ENCODE measurements at places on chromosomes 6 and 20.

- DNase-seq, result no peak
Measured at GRCh38 chr6:101089640-101090039, 208.5 kb upstream of the ASCC3 start.

DNA sequence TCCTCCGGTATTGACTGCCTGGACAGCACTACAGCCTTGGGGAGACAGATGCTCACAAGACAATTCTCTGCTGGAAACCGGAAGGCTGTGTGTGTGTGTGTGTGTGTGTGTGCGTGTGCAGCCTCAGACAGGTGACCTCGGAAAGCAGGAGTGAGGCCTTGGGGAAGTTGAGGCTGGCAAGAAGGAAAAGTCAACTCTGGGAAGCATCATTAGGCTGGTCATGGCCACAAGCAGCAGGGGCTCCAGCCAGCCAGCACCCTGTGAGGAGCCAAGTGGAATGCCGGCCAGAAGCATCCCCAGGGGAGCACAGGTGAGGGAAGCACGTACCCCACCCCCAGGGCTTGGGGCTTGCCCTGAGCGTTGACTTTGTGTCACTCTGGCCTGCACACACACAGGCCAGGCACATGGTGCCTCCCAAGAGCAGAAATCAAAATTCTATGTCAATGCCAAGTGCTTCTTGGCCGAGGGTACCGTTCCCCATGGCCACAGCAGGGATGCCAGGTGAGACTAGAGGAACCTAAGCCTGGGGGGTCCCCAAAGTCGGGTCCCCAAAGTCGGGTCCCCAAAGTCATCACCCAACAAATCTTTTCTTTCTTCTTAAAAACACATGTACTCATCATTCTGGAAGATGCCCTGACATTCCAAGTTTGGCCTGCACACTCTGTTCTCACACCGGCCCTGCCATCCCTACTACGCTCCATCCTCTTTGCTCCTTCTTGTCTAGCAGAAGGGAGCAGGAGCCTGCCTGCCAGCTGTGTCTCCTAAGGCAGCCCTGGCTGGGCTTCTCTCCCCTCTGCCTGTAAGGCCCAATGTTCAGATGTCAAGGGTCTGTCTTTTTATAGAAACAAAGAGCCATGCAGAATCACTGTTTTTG, 26.7 kb downstream of the FOXA2 start:
- DNase-seq, result no peak

GRCh38 chr6:166419717-166420116, 37.0 kb upstream of the MPC1 start:
- DNase-seq, result no peak

DNA sequence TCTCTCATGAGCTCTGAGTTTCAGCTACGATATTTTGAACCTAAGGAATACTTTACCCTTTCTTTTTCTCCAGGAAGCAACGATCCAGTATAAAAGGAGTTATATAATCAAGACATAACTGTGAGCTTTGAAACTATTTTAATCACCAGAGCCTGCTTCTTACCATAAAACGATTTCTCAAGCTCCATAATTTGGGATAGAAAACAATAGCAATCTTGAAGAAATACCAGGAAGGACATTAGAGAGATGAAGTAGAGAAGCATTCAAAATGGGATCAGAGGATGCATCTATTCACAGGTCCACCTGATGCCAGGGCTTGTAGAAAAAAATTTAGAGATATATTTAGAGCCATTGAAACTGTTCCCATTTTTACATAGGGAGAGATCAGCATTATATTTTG, 135.9 kb downstream of the FUT9 start:
- DNase-seq, result no peak

GRCh38 chr6:52361414-52361944, 472 bp upstream of the PAQR8 start:
- no peak for DNase-seq

GRCh38 chr20:52899041-52899608, 73.0 kb upstream of the TSHZ2 start:
- no peak for DNase-seq

- DNase-seq, result peak; percentile 95
Measured at GRCh38 chr6:110958329-110959192, at the start of gene GTF3C6. TSS of gene GTF3C6 (plus strand) at chr6:110958706. CDS start at chr6:110958770, 64 bp downstream.

DNA sequence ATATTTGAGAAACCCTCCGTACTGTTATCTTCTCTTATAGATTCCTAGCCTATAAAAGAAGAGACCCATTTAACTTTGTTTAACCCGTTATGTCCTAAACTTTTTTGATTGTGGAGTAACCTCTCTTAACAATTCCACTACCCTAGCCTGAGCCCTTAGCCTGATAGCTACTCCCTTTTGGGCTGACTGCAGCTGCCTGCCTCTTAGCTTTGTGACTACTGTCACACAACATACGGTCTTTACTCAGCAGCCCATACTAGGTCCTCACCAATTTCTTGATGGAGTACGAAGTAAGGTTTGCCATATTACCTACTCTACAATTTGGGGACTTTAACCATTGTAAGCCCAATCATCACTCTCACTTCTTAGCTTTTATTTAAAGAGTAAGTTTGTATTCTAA, 72.7 kb downstream of the QRSL1 start:
- DNase-seq, result no peak

DNA sequence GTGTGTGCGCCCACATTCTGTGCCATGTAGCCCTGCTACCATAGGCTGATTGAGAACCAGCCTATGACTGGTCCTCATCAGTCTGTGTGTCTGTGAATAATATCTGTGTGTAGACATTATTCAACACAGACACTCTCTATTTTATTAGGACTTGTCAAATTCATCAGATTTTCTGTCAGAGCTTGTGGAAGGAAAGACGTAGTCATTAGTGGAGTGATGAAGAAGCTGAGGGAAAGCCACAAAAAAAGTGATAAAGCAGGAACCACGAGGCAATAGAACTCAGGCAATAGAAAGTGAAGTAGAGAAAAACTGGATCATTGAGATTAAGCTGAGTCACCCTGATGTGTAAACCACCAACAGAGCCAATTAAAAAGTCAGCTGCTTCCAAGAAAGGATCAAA, 122.2 kb upstream of the MARCKS start:
- no peak for DNase-seq

GRCh38 chr20:43839793-43840199, 74.9 kb upstream of the TOX2 start:
- DNase-seq, result no peak

- DNase-seq, result no peak
Measured at GRCh38 chr20:59455402-59456341, 148.7 kb upstream of the PHACTR3 start.

- DNase-seq, result no peak
Measured at GRCh38 chr6:106886922-106887797, 87.4 kb downstream of the CD24 start.

GRCh38 chr20:40535816-40536215, 153.2 kb downstream of the MAFB start:
- no peak for DNase-seq

GRCh38 chr6:75893058-75893775, 144.2 kb downstream of the MYO6 start:
- no peak for DNase-seq

DNA sequence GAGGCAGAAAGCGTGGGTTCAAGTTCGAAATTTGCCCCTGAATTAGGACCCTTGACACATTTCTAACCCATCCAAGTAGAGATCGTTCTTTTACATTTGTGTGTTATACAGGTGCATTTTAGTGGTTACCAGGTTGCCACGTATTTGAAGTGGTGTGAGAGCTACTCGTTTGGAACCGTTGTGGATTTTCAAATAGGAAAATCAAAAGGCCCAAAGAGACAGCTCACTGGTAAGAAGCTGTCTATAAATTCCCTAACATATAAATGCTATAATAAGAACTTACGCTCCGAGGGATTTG, 1.6 kb upstream of the REV3L start:
- no peak for DNase-seq

GRCh38 chr6:804771-805170, 111.8 kb upstream of the EXOC2 start:
- no peak for DNase-seq
